ENCODE measurements at places on chromosomes 6 and 20. TPM values are rescaled to one million over a fixed set of nuclear protein-coding genes. Genes with fewer than 3 reads are reported as not detected.

- no peak for DNase-seq
Observed at GRCh38 chr20:59958626-59959025, 403 bp downstream of the CDH26 start.

Gene PRPH2
- total RNA-seq: 0.49 TPM

DNA sequence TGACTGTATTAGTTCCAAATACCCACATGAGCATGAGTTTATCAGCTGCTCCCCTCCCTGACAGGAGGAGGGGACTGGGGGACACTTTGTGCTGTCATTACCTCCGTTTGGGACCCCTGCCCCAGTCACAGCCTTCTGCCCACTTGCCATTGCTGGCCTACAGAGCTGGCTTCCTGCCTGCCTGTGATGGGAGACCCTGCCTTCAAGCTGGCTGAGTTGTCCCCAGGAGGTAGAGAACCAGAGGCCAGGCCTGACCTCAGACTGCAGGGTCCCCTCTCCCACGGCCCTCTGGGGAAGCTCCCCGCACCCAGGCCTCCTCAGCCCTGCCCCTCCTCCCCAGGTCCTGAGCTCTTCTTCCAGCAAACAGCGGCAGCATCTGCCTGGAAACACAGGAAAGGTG, 105.5 kb downstream of the JPH2 start:
- no peak for DNase-seq

Gene AKAP12
- total RNA-seq: 18.1 TPM

Gene MYT1
- 0.16 TPM for total RNA-seq

Gene PCMTD2
- total RNA-seq: 71.0 TPM

Gene EGFL8
- 7.8 TPM for total RNA-seq

GRCh38 chr6:105609375-105609991, 206.6 kb upstream of the PREP start:
- peak; percentile 33 for DNase-seq

DNA sequence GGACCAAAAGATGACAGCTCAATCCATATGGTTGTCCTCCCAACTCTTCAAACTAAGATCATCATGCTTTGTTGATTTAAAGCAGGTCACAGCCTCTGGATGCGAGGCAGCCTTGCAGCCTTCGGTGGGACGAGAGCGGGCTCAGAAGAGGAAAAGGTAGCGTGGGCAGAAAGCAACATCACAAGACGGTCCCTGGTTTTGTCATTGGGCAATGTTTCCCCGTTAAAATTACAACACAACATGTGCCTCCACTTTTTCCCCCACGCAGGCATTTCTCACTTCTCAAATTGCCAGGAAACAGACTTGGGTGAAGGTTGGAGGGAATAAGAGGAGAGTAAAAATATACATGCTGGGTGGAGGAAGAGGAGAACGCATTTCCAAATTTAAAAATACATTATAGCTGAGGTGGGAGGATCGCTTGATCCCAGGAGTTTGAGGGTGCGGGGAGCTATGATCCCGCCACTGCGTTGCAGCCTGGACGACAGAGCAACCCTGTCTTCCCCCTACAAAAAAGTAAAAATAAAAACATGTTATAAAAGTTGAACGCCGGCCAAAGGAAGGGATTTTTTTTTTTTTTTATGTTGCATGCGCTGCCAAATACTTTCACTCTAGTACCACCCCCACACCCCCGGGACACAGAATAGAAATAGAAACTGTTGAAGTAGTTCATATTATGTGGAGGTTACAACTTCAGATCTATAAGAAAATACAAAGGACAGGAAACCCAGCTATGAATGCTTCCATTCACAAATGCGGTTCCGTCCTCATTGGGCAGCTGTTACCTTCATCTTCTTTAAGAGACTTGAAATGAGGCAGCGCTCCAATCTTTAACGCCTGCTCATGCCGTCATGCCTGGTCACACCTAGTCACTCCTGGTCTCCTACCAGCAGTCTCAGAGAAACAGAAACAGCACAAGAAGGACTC, 13.9 kb upstream of the NAA20 start:
- no peak for DNase-seq

Gene TUBE1
- 24.0 TPM for total RNA-seq

DNA sequence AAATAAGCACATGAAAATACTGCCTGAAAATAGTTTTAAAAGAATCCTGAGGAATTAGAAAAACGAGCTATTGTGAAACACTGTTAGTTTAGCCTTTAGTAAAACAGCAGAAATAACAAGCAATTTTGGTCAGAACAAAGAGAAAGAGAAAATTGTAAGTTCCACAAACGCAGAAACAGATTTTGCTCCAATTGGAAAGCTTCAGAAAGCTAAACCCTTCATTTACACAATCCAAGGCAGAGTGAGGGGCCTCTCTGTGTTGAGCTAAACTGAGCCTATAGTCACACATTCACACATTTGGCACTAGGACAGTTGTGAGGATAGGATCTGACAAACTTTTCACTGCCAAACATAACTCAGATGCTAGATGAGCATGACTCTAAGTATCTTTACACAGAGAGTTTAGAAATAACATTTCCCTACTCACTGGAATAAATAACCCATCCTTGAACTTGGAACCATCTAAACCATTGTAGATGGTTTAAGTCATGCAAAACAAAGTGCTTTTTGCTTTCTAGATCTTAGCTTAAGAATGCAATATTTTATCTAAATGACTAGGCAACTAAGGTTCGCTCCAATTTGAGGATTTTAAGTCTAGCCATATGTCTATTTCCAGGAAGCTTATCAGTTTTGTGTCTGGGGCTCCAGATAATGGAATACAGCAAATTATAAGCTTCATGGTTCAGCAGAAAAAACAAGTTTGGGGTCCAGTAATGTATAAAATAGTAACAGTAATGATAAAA, 122.6 kb downstream of the SGK1 start:
- DNase-seq: no peak

Gene SPDEF
- not detected for total RNA-seq

- no peak for DNase-seq
Observed at GRCh38 chr6:45480752-45481415, 103.2 kb upstream of the SUPT3H start.

GRCh38 chr6:141988327-141988726, 144.4 kb upstream of the GJE1 start:
- no peak for DNase-seq

GRCh38 chr20:51659491-51660050, 108.6 kb downstream of the ATP9A start:
- no peak for DNase-seq

Gene MEI4
- total RNA-seq: 0.65 TPM

DNA sequence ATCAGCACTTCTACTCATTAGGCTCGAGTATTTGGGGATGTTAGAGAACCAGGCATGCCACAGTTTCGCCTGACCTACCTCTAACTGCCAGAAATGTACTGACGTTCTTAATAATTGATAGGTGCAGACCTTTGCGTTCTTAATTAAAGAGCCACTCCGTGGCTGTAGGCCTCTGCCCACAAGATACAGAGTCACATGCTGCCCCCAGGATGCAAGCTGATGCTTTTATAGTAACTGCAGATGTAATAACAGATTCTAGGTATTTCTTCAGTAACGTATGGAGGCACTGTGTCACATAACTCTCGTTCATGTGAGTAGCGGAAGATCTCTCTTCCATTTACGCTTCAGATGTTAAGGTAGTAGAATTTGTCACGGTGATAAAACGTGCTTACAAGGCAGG, 113.2 kb downstream of the RPP40 start:
- no peak for DNase-seq

Gene C6orf52
- 0.49 TPM for total RNA-seq

- DNase-seq: no peak
Observed at GRCh38 chr6:71034563-71035345, 77.9 kb upstream of the B3GAT2 start.
